ENCODE measurements at places on chromosomes 4 and X.

DNA sequence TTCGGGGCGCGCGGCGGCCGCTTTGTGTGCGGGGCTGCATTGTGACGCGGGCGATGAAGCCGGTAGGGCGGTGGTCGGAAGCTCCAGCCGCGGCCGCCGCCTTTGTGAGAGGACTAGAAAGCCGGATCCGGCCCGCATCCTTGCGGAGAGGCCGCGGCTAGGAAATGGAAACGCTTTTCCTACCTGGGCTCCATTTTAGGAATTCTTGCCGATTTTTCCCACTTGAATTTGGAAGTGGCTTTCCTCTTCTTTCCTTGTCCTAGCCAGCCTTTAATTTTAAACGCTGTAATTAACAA lies 708 bp downstream of the TMSB4X start:
- DNase-seq: no peak

- no peak for DNase-seq
These were observed 25.9 kb downstream of the LIAS start for GRCh38 chr4:39484582-39485272.

GRCh38 chrX:39144956-39145355 lies 343.7 kb downstream of the MID1IP1 start:
- no peak for DNase-seq

DNA sequence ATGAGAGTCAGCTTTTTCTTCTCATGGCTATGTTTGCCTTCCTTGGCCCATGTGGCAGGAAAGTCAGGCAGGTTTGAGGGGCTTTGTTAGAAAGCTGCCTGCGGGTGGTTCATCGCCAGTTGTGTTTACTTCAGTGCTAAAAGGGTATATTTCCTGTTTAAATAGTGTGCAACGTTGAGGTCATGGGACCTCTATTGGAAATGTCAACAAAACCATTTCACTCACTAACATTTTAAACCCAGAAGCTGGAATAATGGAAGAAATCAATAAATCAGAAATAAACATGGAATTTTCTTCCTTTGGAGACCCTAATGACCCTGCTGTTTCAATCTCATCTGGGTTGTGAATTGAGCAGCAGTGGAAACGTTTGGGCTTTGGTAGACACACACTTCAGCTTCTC lies 185.8 kb downstream of the ANKRD50 start:
- DNase-seq: no peak

DNA sequence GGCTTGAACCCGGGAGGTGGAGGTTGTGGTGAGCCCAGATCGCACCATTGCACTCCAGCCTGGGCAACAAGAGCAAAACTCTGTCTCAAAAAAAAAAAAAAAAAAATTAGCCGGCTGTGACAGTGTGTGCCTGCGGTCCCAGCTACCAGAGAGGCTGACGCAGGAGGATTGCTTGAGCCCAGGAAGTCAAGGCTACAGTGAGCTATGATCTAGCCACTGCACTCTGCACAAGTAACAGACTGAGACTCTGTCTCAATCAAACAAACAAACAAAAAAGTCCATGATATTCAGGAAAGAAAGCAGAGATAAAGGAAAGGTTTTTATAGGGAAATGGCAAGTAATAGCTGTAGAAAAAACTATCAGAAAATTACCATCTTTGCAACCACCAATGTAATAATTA lies 2.1 kb upstream of the LAGE3 start:
- DNase-seq: no peak

DNA sequence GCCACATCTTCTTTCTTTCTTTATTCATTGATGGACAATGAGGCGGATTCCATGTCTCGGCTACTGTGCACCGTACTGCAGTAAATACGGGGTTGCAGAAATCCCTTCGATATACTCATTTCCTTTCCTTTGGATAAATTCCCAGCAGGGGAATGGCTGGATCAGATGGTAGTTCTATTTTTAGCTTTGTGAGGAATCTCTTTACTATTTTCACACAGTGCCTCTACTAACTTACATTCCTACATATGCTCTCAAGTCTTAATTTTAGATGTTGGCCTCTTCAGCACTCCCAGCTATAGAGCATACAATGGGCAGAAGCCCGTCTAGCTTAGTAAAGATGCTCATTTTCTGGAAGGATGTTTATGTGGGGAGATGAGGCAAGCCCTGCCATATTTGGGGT lies 317.4 kb downstream of the ASMT start:
- no peak for DNase-seq

DNA sequence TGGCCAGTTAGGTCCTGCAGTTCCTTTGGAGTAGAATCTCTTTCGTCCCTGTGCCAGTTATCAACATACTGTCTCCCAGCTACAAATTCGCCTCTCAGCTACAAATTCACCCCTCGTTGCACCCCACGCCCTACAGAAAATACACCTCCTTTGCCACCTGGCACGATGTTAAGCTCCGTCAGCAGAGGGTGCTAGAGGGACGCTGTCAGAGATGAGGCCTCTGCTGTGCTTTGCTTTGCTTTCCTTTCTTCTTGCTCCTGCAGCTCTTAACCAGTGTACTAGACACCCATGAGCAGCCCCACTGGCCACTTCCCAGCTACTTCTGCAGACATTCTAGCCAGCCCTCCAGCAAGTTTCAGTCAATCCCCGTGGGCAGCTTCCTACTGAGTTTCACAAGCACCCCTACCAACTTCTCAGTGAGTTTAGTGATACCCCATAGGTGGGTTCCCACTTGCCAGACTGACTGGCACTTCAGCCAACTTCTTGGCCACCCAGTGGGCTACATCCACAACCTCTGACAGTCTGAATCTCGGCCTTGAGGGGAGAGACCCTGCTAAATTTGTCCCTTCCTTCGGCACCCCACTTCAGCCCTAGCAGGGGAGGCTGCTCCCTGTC lies 21.8 kb downstream of the HAUS3 start:
- peak; percentile 68 for DNase-seq

DNA sequence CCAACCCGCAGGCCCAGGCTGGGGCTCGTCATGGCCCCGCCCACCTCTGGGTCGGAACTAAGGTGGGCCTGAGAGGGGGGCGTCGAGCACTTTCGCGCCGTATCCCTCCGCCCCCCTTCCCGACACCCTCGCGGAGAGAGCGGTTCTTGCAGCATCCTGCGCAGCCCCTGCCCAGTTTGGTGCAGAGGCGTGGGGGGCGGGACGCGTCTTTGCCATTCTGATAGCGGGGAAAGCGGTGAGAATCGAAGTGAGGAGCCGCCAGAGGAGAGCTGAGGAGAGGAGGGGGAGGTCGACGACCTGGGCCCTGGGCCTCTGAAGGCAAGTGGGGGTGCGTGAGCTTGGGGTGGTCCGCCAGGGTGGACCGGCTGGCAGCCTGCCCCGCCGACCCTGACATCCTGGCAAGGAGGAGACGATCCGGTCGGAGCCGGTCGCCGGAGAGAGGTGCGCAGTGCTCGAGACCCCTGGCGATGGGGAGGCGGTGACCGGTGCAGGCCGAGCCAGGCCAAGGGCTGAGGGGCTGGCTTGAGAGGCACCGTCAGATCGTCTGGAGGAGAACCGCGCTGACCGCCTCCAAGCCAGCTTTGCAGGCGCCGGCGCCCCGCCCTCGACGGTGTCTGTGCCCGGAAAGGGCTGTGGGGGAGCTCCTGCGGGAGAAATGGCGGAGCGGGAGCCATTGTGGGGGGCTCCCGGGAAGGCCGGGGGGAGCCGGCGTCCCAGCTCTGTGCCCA lies 25.5 kb downstream of the GPRASP3 start:
- peak; percentile 7 for DNase-seq

DNA sequence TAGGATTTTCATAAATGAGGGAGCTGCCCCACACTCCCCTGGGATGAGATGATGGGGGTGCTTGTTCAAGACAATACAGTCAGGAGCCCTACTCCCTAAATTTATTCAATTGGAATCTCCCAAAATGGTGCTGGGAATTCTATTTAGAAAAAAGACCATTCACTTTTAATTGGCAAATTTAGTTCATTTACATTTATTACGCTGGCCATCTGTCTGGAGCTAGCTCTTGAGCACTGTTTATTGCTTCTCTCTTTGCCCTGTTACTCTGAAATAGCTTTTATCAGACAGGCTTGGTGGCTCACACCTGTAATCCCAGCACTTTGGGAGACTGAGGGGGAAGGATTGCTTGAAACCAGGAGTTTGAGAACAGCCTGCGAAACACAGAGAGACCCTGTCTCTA lies 2.0 kb upstream of the ARSD start:
- DNase-seq: no peak

DNA sequence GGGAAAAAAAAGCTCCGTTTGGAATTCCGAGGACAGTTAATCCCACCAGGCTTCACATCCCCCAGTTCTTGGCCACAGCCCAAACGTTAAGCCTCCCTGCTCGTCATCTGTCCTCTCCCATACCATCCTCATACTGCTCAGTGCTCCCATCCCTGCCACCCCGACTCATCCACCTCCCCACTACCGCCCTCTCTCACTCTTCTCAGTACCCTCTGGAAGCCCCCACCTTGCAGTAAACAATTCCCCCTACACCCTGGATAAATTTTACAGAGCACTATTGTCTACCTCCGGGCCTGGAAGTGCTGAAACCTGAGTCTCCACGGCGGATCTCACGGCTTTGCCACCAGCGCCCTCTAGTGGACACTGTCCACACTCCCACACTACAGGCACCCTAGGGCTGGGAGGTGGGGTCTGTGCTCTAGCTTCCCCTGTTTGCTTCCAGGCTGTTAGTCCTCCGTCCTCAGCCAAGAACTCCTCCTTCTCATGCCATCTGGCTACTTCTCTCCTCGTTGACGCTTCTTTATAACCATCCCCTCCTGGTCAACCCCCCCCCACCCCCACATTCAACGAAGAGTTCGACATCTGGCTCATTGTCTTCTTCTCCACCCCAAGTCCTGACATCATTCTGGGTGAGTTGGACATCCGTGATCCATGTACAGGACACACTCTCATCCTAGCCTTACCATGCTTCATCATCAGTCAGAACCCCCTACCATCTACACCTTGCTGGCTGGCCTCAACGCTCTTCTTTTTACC lies 54.5 kb downstream of the RTL9 start:
- peak; percentile 39 for DNase-seq

- no peak for DNase-seq
These were observed 16.5 kb downstream of the FGFRL1 start for GRCh38 chr4:1027915-1028238.

Data from activated CD4-positive, alpha-beta T cell treated with anti-CD3 and anti-CD28 coated beads for 1 hour (primary cell).